ENCODE measurements at places on chromosomes 16 and 17. TPM values are rescaled to one million over a fixed set of nuclear protein-coding genes. Genes with fewer than 3 reads are reported as not detected.

The SARM1 gene
- 3.6 TPM for total RNA-seq

The TBC1D3B gene
- total RNA-seq: 1.8 TPM

The HAS3 gene
- 1.3 TPM for total RNA-seq

The PTX4 gene
- not detected for total RNA-seq

The NPIPB6 gene
- total RNA-seq: 0.30 TPM

The TCAP gene
- total RNA-seq: 0.23 TPM

The HLF gene
- under 0.01 TPM for total RNA-seq

The TMEM100 gene
- total RNA-seq: 1.2 TPM

The SPATA32 gene
- total RNA-seq: not detected

The EPOP gene
- total RNA-seq: 0.90 TPM

The DECR2 gene
- 6.6 TPM for total RNA-seq

The SHISA9 gene
- total RNA-seq: under 0.01 TPM

The CCL5 gene
- not detected for total RNA-seq

The SLFN12L gene
- total RNA-seq: under 0.01 TPM

The SEZ6L2 gene
- 2.3 TPM for total RNA-seq

The EFNB3 gene
- total RNA-seq: 1.4 TPM

The SCNN1G gene
- total RNA-seq: not detected

The NXPH3 gene
- total RNA-seq: 1.5 TPM

The ULK2 gene
- total RNA-seq: 42.8 TPM

The ELOB gene
- 605 TPM for total RNA-seq

The APOBR gene
- total RNA-seq: not detected

The COL1A1 gene
- 1,618 TPM for total RNA-seq

The NLGN2 gene
- 3.7 TPM for total RNA-seq

The MED1 gene
- total RNA-seq: 16.5 TPM

The MLLT6 gene
- total RNA-seq: 17.1 TPM

The KRTAP4-1 gene
- total RNA-seq: not detected

The TEKT3 gene
- 0.59 TPM for total RNA-seq

The KRT39 gene
- 0.12 TPM for total RNA-seq

The PER1 gene
- total RNA-seq: 2.5 TPM

Data from smooth muscle cell of the coronary artery (primary cell).